AG09309 (cell line): ENCODE measurements at places on chromosomes 11 and 22.

- DNase-seq = no peak
These were observed 159.9 kb upstream of the TENM4 start for GRCh38 chr11:79600711-79601110.

DNA sequence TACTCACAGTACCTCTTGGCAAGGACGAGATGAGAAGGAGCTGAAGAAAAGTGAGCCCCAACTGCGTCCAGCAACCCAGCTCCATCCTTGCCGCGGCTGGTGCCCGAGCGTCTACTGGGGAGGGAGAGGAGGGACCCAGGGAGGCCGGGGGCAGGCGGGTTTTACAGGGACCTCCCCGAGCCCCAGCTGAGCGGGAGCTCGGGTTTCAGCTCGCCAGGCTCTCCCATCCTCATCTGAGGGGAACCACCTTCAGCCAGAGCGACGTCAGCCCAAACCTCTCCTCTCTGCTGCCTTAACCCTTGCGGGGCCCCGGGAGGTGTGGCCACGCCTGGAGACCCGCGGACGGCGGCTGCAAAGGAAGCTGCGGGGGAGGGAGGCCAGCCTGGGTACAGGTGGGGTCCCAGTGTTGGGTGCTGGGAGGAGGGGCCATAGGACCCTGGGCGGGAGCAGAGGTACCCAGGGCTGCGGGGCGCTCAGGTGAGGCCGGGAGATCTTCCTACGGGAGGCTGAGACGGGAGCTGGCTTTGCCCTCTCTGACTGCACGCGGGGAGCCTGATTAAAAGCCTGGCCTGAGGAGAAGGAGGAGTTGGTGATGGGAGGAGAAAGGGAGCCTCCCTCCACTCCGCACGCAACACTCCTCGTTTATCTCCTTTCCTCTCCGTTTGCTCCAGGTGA, at the start of gene PAMR1:
Gene PAMR1, minus strand, starts transcription at position 116 of the 675 bp plus-strand sequence. Its CDS starts 31 bp downstream, at position 85.
- no peak for DNase-seq

- DNase-seq = no peak
These were observed 88.7 kb downstream of the IGLL5 start for GRCh38 chr22:22976033-22976922.

GRCh38 chr11:46248289-46249102, 29.0 kb upstream of the CREB3L1 start:
- DNase-seq = peak; percentile 91

GRCh38 chr11:66278363-66279091, 552 bp downstream of the CNIH2 start:
- DNase-seq = no peak

DNA sequence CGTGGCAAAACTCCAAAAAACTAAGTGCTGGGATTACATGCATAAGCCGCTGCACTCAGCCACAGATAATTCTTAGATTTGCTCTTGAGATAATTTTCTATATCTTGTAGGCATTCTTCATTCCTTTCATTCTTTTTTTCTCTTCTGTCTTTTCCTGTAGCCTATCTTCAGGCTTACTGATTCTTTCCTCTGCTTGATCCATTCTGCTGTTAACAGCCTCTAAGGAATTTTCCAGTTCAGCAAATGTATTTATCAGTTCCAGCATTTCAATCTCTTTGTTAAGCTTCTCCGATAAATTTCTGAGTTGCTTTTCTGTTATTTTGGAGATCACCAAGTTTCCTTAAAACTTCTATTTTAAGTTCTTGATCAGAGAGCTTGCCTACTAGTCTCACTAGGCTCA, 46.7 kb downstream of the SMC1B start:
- DNase-seq = no peak

DNA sequence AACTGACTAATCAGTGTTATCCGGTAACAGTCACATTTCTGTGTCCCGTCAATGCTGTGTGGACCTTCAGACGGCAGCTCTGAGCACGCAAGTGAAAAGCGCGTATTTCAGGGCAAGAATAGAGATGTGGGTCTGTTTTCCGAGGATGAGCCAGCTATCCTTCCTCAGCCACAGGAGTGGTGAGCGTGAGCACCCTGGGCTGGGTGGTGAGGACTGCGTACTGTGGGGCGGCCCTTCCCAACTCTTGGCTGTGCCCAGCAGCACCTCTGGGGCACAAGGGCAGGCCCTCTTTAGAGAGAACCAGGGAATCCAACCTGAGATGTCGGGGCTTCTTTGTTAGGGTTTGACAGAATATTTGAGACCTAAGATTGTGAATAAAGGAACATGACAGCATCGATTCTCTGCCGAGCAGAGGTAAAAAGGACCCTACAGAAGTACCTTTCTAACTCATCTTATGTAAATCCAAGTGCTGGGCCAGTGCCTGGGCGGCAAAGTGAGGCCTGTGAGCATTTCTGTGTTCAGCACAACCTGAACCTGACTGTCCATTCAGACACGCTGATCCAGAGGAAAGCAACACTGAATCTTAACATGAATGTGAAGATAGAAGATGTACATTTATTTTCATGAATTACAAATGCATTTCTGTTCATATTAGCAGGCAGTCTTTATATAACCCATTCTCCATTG, 26.5 kb upstream of the YPEL1 start:
- no peak for DNase-seq

DNA sequence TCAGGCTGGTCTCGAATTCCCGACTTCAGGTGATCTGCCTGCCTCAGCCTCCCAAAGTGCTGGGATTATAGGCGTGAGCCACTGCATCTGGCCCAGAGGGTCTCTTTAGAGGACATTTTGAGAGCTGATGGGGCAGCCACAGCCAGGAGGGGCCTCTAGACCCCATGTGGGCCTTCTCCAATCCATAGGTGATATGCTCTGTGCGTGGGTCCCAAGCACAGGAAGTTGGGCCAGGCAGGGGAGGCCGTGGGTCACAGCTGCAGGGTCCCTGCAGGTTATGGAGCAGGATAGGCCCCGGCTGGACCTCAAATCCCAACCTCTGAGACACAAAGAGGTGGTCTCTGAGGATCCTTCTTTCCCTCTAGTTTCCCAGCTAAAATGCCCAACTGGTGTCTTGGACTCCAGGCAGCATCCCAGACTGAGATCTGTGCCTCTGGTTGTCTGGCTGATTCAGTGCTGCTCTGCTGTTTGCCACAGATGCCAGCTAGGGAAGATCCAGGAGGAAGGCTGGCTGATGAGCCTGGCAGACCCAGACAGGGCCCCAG, 1.5 kb downstream of the LRRC75B start:
- DNase-seq = no peak

DNA sequence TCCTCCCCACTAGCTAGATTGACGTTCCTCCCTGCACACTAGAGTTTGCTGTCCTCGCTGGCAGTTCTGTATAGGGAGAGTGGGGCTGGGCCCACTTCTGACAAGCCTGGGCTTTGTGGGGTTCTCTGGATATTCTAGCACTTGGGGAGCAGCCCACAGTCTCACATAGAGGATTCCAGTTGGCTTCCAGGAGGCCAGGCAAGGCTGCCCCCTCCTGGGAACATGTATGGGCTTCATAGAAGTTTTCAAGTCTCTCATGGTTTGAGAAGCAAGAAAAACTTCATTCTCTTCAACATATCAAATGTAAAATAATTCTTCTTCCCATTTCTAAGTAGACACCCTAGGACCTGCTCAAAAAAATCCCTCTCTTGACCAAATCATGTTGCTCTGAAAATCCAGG, 87.5 kb downstream of the NAV2 start:
- DNase-seq = no peak

GRCh38 chr11:109039611-109040010, 374.7 kb downstream of the DDX10 start:
- DNase-seq = no peak

DNA sequence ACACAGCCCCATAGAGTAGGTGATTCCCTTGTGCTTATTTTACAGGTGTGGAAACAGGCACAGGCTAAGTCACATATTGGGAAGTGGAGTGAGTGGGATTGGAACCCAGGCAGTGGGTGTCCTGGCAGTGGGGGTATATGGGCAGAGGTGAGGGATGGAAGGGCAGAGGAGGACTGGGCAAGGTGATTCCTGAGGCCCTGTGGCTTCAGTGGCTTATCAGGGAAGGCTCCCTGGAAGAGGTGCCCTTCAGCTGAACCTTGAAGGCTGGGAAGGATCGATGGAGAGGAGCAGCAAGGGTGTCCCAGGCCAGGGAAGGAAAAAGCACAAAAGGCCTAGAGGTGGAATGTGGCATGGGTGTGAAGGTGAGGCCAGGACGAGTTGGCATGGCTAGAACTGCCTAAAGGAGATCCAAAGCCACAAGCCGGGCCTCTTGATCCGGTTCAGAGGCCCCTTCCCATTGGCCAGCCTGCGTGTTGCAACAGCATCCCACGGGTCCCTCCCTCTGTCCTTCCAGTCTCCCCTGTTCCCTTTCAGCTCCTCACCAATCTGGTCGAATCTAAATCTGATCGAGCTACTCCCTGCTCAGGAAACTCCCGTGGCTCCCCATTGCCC, 41.7 kb downstream of the MCM5 start:
- DNase-seq = no peak

DNA sequence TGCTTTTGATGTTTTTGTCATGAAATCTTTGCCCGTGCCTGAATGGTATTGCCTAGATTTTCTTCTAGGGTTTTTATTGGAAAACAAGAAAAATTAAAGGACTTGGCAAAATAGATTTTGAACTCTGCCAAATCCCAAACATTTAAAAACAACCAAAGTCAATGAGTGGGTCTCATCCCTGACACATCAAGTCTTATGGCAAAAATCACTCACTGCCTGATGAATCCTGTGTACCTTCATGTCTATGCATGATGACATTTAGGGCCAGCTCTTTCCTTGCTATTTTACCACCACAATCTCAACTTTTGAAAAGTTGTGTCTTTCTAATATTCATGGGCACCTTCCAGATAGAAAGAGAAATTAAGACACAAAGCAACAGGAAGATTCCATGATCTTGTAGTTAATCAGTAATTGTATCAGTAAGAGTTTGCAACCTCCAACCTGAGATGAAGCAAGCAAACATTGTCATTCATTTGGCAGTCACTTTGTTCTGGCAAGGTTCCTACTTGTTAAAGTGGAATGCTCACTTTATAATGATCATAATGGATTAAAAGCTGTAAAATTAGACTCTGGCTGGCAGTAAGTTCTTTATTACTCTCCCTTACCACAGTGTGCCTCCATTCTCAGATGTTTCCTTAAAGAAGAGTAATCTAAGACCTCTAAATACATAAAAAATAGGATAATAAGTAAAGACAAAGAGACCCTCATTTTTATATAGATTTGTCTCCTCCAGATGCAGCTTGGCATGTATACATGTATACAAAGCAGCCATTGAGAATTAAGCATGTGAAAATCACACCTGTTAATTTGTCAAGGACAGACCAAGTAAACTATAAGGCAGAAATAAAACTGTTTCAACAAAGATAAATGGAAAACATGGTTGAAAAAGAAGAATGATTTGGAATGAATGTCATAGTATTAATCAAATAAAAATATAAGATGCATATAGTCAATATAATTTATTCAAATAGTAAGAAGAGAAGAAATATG, 51.6 kb downstream of the ETS1 start:
- DNase-seq = no peak

DNA sequence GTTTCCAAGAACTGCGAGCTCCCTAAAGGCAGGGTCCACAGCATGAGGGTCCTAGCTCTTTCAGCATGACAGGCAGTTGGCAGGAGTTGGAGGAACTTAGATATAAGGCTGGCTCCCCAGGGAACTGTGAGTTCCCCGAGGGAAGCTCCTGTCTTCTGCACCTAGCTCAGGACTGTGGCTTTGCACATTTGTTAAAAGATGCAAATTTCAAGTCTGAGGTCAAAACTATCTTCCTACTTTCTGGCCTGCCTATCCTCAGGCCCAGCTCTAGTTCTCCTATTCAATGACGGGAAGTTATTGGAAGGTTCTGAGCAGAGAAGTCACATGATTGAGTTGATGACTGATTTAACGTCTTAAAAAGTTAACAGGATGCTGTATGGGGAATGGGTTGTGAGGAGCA, 11.7 kb upstream of the UCP3 start:
- DNase-seq = no peak

DNA sequence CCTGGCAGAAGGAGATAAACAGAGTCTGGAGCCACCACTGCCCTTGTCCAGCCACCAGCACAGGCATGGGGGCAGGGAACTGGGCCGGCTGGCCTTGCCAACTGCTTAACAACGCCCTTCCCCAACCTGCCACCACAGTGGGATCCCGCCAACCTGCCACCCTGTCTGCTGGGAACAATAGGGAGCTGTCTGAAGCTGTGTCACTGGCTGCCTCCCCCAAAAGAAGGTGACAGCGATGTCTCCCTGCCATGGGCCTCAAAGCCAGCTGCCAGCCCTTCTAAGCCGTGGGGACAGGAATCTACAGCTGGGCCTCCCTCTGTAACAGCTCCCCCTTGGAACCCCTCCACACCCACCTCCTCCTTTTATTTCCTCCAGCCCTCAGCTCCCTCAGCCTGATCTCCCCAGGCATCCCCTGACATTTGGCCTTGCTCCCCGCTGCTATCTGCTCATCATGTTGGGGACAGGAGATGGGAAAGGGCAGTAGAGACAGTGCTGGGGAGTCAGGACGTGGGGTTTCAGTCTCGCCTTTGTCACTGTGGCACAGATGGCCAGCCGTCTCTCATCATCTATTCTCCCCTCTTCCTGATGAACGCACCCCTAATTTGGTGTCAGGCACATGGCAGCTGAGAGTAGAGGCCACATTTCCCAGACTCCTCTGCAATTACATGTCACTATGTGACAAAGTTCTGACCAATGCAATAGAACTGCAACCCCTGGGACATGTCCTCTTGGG, 51.3 kb upstream of the PRDM11 start:
- no peak for DNase-seq

DNA sequence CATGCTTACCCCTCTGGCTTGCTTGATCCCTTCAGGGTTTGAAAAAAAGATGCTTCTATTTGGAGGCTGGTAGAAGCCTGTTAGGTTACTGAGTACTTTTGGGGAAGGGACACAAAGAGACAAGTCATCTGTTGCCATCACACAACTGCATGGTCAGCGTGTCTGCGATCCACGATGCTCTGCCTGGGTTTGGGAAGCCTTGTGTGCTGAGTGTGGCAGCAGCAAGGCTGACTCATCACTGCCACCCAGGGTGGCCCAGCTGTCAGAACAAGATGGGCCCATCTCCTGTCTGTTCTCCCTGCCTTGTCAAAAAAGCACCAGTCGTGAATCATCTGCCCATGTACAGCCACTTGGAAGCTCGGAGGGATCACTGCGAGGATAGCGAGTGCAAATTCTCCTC, 26.2 kb downstream of the UBASH3B start:
- no peak for DNase-seq

GRCh38 chr11:95925011-95925410, 1.1 kb upstream of the MTMR2 start:
- no peak for DNase-seq

- no peak for DNase-seq
These were observed 368.8 kb downstream of the AASDHPPT start for GRCh38 chr11:106446302-106446701.

DNA sequence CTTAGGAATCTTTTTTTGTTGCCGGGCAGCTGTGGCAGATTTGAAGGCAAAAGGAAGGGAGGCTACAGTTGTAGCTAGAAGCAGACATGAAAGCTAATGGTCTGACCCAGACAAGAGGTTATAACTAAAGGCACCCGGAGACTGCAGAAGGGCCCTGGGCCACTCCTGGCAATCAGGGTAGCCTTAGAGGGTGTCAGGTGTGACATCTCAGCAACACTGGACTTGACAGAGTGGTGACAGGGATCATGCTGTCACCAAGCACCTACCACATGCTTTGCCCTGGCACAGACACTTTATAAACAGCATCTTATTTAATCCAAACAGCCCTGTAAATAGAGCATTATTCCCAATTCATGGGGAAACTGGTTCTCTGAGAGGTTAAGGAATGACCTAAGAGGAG, 25.7 kb downstream of the TUB start:
- no peak for DNase-seq

GRCh38 chr11:92838759-92839310, 130.6 kb upstream of the MTNR1B start:
- DNase-seq = no peak

GRCh38 chr11:19493446-19494213, 219.0 kb upstream of the NAV2 start:
- no peak for DNase-seq

- DNase-seq = no peak
These were observed 16.1 kb downstream of the MUC5B start for GRCh38 chr11:1238767-1239595.
